ENCODE measurements at places on chromosomes 12 and 14.
A peak's percentile ranks its signal among the peaks of the same experiment; 100 is the strongest.

GRCh38 chr12:63149909-63150712 lies 890 bp downstream of the AVPR1A start:
- DNase-seq: peak; percentile 3

- no peak for DNase-seq
Measured at GRCh38 chr12:113700943-113701342, 229.3 kb upstream of the LHX5 start.

GRCh38 chr12:26471560-26471959 lies 276.2 kb downstream of the SSPN start:
- DNase-seq: peak; percentile 16

GRCh38 chr12:14884458-14884878 lies 1.2 kb downstream of the MGP start:
- no peak for DNase-seq

DNA sequence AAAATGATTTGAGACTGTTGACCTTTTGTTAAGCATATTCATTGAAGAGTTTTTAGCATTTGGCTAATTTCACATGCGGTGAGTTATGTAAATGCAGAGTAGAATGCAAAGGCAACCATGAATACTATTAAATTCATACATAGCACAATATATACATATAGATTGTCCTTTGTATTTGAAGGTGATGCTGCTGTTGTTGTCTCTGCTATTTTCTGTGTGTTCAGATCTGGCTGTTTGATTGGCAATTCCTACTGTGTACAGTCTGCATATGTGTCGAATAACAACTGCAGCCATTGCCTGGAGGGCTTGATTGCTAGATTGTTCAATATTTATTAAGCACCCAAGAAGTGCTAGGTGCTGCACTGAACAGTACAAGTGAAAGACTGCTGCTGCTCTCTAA lies 187.4 kb downstream of the FOXG1 start:
- DNase-seq: no peak

- DNase-seq: no peak
Measured at GRCh38 chr12:132417741-132418140, 72.2 kb upstream of the FBRSL1 start.

DNA sequence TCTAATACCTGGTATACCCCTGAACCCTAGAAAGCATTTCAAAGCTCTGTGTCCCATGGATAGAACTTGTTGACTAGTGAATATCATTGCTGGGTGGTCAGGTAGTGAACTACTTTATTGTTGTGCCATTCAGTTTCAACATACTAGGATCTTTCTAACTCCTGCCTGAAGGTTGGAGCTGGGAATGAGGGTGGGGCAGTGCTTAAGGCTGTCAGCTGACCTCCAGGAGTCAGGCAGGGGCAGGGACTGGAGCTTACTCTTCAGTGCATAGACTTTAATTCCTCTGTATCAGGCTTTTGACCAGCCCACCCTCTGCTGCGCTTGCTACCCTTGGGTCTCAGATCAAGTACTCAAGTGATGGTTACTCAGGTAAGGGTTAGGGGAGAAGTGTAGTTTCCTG lies 102.6 kb upstream of the RFX4 start:
- no peak for DNase-seq

GRCh38 chr12:126781593-126781992 lies 1485.4 kb upstream of the TMEM132C start:
- DNase-seq: no peak

- no peak for DNase-seq
Measured at GRCh38 chr12:1540690-1541089, 53.7 kb downstream of the FBXL14 start.

DNA sequence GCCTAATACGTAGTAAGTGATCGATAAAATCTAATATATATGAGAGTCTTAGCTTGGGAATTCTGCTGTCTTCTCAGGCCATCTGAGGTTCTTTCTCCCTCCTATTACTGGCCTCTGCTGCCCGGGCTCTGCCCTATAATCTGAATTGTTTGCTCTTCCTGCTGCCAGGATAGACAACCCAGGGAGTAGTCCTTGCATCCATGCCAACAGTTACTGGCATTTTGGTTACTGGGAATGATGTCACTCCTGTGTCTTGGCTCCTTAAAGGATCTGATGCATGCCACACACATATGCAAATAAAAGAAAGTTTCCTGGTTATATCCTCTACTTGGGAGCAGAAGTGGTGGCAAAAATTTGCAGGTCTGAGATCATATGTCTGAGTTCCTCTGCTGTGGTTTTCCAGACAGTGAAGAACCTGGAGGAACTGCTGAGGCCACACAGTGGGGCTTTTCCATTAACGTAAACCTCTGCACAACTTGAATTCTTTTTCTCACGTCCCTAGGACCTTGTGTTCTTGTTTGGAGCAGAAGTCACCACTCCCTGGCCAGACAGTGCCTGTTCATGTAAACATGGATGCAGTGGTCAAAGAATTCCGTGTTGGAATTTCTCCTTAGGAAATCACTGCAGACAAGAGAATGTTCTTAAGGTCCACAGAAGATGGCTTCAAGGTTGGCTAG lies 320.6 kb upstream of the TBX3 start:
- no peak for DNase-seq
